ENCODE measurements at places on chromosomes 3 and 15.

DNA sequence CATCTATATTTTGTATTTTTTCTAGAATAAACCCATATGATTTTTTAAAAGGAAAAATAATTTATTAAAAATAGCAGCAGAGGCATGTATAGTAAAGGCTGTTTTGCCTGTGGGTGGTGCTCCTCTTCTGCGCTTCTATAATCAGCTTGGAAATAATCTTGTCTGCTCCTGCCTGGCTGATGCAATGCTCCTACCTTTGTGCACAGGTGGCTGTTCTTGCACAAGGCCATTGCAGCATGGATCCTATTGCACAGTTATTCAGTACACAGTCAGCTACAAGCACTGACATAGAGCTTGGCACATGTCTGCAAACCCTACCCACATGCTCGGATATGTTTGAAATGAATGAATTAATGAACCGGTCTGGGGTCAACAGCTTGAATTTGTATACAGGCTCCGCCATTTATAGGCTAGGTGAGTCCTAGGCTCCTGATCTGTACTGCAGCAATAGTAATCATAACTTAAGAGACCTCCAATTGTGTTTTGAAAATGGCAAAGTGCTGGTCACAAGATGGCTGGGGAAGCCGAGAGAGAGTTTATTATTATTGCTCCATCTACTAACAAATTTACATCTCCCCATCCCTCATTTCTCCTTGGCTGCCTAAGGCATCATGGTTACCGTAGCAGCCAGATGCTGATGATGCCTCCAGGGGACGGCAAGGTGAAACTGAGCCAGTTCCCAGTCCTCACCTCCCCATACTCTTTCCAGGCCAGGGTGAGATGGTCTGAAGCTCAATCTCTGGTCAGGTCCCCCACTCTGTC is 532 bp upstream of the RTP1 start:
- no peak for DNase-seq

GRCh38 chr3:146166826-146167225 is 5.8 kb upstream of the PLOD2 start:
- DNase-seq = no peak

GRCh38 chr3:59192473-59192872 is 142.6 kb upstream of the CFAP20DC start:
- no peak for DNase-seq

DNA sequence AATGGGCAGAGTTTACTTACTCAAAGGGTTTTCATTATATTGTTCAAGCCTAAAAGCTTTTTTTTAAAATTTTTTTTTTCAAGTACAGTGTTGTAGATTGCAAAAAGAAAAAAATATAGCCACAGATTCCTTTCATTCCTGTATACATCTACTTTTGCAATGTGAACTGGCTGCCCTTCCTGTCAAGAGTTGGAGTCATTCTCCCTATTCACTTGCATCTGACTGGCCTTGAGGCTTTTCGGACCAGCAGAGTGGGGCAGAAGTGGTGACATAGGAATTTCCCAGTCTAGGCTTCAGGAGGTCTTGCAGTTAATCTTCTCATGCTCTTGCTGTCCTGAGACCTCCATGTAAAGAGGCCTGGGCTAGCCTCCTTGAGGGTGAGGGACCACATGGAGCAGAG is 218.3 kb upstream of the CFAP20DC start:
- DNase-seq = no peak

- DNase-seq = no peak
Observed at GRCh38 chr3:33758864-33759263, 39.6 kb upstream of the PDCD6IP start.

GRCh38 chr15:72404356-72404755 is 6.3 kb downstream of the TMEM202 start:
- DNase-seq = no peak

DNA sequence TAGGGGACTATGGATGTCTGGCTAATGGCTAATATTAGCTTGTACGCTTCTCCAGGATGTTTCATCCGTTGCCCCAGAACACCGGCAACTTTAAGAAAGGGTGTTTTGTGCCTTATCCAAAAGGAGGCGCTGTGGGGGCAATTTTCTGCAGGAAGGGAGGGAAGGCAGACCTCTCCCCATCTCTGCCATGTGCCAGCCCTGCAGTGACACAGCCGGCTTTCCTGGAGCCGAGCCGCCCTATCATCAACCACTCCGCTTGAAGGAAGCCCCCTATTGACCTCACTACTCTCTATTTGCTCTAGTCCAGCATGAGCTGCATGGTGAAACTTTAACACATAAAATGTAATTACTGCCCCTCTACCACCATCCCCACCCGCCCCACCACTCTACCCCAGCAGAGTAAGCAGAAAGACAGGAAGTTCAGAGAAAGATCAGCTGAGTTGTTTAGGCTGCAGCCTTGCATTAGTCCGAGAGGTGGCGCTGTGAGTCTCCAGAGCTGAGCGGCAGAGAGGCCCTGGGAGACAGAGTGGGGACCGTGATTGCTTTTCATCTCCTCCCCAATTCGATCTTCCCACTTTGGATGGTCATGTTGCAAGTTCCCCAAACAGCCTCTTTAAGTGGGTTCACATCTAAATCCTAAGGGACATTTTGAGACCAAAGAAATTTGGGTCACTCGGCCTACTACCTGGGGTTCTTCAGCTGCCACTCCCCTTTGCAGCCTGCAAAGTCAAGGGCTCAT is 24.5 kb upstream of the RAD18 start:
- no peak for DNase-seq

DNA sequence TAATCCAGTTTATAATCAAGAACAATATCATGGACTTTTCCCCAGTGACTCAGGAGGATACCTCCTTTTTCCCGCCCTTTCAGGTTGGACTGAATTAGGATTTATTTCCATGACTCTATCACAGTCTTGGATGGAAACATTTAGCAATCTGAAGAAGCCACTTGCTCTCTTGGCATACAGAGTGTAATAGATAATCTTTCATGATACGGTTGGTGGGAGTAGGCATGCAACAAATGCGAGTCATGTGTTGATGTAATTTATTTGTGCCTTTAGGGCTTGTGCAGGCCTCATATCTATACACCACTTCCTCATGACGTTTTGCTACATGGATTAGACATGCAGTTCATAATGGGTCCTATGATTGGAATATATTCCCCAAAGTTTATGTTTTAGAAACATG is 54.2 kb upstream of the MCTP2 start:
- DNase-seq = no peak

- no peak for DNase-seq
Observed at GRCh38 chr15:57994221-57995049, 71.1 kb downstream of the ALDH1A2 start.

- DNase-seq = no peak
Observed at GRCh38 chr3:14989943-14990779, 42.8 kb downstream of the NR2C2 start.

DNA sequence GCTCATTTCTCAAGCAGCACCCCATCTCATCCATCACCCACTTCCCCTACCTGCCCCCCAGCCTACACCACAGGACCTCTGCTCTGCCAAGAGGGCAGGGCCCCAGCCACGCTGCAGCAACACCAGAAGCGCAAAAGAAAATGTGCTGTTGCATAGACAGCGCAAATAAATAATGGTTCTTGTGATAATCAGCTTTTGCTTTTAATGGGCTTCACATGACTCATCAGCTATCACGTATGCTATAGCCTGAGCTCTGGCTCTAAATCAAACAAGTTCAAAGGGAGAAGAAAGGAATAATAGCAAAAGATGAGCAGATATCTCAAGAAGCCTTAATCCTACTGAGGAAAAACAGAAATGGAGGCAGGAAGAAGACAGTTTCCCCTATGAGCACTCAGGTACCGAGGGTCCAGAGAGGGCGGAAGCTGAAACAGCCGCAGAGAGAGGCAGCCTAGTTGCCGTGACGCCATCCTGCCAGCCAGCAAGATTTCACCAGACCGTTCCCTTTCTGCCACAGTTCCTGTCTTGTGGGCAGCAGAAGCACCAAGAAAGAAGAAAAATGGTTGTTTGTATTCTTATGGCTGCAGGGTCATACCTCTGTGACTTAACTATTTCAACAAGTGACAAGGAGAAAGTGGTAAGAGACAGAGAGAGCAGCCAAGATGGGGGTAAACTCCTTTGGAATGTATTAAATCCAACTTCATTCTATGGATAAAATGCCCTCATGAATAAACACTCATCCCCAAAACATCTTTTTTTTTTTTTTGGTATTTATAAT is 22.0 kb downstream of the RAB27A start:
- no peak for DNase-seq

DNA sequence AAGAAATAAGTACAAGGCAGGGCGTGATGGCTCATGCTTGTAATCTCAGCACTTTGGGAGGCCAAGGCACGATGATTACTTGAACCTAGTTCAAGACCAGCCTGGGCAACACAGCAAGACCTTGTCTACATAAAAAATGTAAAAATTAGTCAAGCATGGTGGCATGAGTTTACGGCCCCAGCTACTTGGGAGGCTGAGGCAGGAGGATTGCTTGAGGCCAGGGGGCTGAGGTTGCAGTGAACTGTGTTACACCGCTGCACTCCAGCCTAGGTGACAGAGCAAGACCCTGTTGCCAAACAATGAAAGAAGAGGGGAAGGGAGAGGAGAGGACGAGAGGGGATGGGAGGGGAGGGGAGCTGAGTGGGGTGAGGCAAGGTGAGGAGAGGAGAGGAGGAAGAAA is 152.7 kb upstream of the PRICKLE2 start:
- DNase-seq = no peak

DNA sequence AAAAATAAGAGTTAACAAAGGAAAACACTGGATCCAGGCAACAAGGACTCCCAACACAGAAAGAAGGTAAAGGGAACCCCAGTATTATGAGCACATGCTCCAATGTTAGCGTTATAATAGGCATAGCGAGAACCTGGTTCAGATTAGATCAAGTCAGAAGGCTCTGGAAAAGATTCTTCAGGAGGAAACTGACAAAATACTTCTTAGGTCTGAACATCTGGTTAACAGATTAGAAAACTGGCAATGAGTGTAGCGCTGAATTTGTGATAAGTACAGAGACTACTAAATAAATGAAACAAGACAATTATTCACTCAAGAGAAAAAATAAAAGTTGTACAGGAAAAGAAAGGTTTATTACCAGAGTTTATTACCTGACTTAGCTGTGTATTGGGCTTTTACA is 146.1 kb downstream of the DPH6 start:
- DNase-seq = no peak

GRCh38 chr3:53949541-53949940 is 57.9 kb upstream of the SELENOK start:
- no peak for DNase-seq

DNA sequence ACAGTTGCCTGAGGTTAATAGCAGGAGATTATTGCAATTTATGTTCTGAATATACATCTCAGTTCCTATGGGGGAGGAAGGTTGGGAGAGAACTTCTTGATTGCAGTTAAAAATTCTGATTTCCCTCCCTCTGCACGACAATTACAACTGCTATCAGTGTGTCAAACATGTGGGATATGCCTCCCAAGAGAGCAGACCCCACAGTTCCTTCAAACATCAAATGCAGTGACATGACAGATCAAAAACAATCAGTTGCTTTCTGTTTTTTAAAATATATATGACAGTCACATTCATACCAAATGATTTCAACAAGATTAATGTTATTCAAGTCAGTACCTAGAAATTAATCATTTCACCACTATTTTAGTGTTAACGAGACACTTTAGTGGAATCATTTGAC is 639.0 kb downstream of the EDEM1 start:
- no peak for DNase-seq

GRCh38 chr15:28107111-28107903 is 8.2 kb upstream of the OCA2 start:
- DNase-seq = no peak

DNA sequence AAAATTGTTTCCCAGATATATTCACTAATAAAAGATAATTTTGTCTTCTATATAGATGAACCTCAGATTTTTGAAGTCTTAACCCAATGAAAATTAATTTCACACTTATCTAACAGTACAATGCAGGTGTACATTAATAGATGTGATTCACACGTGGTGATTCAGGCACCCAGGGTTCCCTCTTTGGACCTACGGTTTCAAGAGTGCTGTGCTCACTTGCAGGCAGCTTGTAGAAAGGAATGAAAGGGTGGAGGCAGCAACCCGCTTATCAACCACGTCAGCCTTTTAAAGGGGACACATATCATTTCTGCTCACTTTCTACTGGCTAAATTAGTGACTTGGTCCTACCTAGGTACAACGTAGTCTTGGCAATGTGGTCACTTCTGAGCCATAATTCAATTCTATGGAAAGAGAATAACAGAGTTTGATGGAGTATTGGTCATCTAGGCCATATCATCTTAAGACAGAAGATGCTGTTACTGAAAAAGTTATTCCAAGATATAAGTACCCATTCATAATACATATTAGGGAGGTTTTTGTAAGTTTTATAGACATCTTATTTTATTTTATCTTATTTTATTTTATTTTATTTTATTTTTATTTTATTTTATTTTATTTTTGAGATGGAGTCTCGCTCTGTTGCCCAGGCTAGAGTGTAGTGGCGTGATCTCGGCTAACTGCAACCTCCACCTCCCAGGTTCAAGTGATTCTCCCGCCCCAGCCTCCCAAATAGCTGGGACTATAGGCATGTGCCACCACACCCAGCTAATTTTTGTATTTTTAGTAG is 37.9 kb downstream of the ACP3 start:
- DNase-seq = no peak

DNA sequence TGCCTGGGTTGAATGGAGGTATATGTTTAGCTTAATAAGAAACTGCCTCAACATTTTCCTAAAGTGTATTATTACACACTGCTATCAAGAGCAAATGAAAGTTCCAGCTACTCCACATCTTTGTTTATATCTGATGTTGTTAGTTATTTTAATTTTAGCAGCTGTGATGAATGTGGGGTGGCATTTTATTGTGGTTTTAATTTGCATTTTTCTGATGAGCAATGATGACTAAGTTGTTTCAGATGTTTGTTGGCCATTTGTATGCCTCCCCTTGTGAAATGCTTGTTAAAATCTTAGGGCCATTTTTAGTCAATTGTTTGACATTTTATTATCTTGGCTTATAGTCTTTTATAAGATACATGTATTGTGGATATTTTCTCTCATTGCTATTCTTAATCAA is 260.4 kb upstream of the SLCO3A1 start:
- DNase-seq = no peak

- no peak for DNase-seq
Observed at GRCh38 chr3:153785901-153786300, 335.3 kb upstream of the ARHGEF26 start.

DNA sequence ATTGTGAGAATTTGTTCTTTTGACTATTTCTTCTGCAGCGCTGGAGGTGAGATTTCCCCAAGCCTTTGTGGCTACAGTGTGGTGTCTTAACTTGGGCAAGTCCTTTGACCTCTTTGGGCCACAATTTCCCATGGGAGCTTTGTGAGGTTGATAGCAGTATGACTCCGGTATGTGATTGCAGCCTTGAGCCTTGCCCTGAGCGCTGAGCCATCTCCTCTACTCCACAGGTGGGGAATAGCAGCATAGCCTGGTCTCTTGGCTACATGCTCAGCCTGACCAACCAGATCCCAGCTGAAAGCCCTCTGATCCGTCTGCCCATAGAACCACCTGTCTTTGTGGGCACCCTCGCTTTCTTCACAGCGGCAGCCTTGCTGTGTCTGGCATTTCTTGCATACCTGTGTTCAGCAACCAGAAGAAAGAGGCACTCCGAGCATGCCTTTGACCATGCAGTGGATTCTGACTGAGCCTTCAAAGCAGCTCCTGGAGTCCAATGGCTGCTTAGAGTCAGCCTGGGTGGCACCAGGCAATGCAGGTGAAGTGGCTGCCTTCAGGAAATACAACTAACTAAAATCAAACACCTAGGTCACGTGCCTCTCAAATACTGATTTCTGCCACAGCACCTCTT is 30.0 kb upstream of the RPL14 start:
- DNase-seq = no peak
